ENCODE measurements at places on chromosomes 5 and 9. TPM values are rescaled to one million over a fixed set of nuclear protein-coding genes. Genes with fewer than 3 reads are reported as not detected.

- no peak overlapping the region for H3K4me3 ChIP-seq
- DNase-seq: peak; percentile 66
- H3K36me3 ChIP-seq: no peaks in the 10 kb centered on the region
- H3K4me1 ChIP-seq: no peaks in the 10 kb centered on the region
Observed at GRCh38 chr5:103041071-103041676, 78.8 kb downstream of the GIN1 start.

GRCh38 chr5:134603059-134603458, 29.6 kb downstream of the SAR1B start:
- H3K27me3 ChIP-seq: no peaks in the 10 kb centered on the region
- DNase-seq: no peak
- no peak overlapping the region for H3K27ac ChIP-seq
- H3K4me3 ChIP-seq: no peak overlapping the region
- no peaks in the 10 kb centered on the region for H3K4me1 ChIP-seq

FBP2 gene
- not detected for total RNA-seq

FAM78A gene
- total RNA-seq: 43.9 TPM

DNA sequence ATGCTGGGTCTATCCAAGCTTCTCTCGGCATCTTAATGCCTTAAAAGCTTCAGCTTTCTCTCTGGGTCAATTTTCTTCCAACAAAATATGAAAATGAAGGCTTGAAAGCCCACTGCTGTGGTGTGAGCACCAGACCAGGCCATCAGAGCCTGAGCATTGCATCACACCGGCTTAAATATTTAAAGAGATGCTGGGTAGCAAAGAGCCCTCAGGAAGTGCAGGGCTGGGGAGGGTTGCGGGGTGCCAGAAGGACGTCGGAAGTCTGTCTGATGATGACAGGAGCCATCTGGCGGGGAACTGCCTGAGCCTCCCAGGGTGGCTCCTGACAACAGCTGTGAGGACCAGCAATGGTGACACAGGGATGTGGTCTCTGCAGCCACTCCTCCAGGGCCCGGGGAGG, 185.5 kb downstream of the OLFM1 start:
- no peak for DNase-seq
- no peak overlapping the region for H3K27ac ChIP-seq
- H3K4me3 ChIP-seq: no peak overlapping the region

DNA sequence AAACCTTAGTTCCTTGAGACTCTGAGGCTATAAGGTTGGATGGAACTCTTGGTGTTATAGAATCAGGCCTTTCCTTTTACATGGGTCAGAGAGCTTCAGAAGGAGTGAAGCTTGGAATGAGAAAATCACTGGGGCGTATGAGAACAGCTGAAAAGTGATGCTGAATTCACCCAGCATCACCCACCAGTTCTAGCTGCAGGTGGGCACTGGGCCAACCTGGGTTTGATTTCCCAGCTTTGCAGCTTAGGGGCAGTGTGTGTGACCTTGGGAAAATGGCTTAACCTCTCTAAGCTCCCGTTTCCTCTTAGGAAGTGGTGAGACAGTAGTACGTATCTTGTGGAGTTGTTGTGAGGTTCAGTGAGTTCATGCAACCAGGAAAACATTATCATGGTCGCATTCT, 10.7 kb downstream of the PCDH12 start:
- no peak overlapping the region for H3K27ac ChIP-seq
- H3K27me3 ChIP-seq: no peaks in the 10 kb centered on the region
- H3K4me3 ChIP-seq: no peak overlapping the region
- no peaks in the 10 kb centered on the region for H3K36me3 ChIP-seq

DNA sequence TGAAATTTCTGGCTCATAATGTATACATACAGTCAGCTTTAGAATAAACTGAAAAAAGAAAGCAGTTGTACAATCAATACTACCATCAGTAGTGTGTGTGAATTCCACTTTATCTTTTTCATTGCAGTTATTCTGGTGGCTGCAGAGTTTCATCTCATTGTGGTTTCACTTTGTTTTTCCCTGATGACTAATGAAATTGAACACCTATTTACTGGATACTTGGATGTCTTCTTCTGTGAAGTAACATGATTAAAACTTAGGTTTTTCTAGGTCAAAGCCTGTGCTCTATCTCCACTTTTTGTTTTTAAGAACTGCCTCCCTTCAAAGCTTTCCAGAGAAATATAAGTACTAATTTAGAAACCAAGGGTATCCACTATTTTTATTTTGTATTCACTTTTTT, 174.3 kb downstream of the TRPM3 start:
- H3K36me3 ChIP-seq: no peaks in the 10 kb centered on the region
- H3K4me3 ChIP-seq: no peak overlapping the region
- no peaks in the 10 kb centered on the region for H3K4me1 ChIP-seq
- no peaks in the 10 kb centered on the region for H3K27me3 ChIP-seq
- no peak for DNase-seq
- no peak overlapping the region for H3K27ac ChIP-seq

DNA sequence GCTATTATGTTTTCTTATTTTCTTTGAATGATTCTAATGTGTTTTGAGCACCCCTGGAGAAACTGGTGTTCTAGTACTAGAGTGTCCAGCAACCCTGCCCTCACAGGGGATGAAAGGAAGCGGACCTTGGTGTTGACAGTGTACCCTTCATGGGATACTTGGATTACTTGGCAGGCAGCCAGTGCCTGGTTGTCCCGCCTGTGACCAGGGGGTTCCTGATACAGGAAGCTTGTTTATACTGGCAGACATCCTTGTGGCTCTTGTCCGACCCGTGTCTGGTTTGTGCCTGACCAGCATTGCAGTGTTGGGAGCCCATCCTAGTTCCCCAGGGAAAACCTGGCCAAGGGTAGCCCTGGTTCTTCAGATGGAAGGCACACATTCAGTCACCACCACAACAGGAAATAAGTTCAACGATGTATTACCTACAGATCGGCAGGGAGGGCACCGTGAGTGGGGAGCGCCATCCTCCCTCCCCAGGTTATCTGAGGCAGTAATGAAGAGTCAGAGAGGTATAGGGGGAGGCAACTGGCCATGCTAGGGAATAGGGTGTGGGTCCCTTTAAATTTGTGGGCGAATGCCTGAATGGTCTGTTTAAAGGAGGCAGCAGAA, 47.3 kb downstream of the CACNA1B start:
- no peaks in the 10 kb centered on the region for H3K27me3 ChIP-seq
- no peak overlapping the region for H3K4me3 ChIP-seq
- H3K4me1 ChIP-seq: no peaks in the 10 kb centered on the region
- no peaks in the 10 kb centered on the region for H3K36me3 ChIP-seq

PCBD2 gene
- 14.4 TPM for total RNA-seq

DNA sequence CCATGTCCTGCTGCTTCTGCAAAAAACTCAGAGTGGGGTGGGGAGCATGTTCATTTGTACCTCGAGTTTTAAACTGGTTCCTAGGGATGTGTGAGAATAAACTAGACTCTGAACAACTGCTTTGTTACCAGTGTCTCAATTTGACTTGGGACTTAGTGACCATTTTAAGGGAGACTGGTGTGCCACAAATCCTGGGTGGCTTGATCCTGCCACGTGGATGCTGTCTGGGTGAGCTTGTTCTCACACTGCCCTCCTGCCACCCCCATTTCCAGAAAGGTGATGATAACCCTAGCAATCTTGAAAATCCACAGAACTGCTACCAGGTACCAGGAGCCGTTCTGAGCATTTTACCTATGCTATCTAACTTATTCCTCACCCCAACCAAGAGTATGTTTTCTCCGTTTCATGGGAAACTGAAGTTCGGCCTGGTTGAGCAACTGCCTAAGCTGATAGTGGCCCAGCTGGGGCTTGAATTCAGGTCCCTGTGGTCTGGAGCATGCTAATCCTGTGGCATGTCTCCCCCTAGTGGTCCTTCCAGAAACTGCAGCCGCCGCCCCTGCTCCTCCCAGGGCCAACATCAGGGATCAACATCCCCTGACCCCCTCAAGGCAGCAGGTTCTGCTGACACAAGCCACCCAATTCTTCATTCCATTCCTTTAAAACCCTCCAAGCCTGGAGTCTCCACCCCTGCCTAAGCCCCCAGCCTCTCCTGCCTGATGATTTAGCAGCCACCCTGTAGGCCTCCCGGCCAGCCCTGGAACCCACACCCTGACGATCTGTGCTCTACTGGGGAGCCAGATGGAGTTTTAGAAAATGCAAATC, 2.8 kb downstream of the IL3 start:
- DNase-seq: peak; percentile 85
- H3K27me3 ChIP-seq: no peaks in the 10 kb centered on the region
- H3K36me3 ChIP-seq: no peaks in the 10 kb centered on the region
- H3K4me1 ChIP-seq: no peaks in the 10 kb centered on the region
- no peak overlapping the region for H3K27ac ChIP-seq
- no peak overlapping the region for H3K4me3 ChIP-seq

- H3K36me3 ChIP-seq: no peaks in the 10 kb centered on the region
- H3K4me1 ChIP-seq: no peaks in the 10 kb centered on the region
- no peaks in the 10 kb centered on the region for H3K27me3 ChIP-seq
- no peak overlapping the region for H3K27ac ChIP-seq
- DNase-seq: no peak
- H3K4me3 ChIP-seq: no peak overlapping the region
Observed at GRCh38 chr9:73539881-73540390, 388.3 kb downstream of the ANXA1 start.

DNA sequence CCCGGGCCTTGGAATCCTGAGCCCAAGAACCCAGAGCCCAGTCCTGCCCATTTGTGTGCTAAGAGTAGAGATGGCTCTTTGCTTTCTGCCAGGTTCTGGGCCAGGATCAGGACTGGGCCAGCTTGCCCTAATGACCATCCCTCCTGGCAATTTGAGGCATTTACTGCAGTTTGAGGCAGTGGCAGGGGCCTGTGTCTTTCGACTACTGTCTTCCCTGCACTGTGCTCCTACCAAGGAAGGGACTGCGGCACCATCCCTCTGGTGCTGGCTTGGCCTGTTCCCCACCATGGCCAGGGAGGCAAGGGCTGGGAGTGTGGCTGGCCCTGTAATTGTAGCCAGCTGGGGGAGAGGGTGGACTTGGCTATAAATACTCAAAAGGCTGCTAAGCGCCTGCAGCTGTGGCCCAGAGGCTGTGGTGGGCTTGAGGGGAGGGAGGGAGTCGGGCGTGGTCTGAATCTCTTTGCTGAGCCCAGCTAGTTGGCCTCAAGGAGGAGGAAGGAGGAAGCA, 4.6 kb downstream of the ENHO start:
- H3K4me1 ChIP-seq: peaks cover 93% of the 10 kb centered on the region
- no peaks in the 10 kb centered on the region for H3K36me3 ChIP-seq
- DNase-seq: peak; percentile 66
- H3K4me3 ChIP-seq: no peak overlapping the region

GRCh38 chr9:23740531-23740930, 85.5 kb downstream of the ELAVL2 start:
- no peak overlapping the region for H3K27ac ChIP-seq
- H3K36me3 ChIP-seq: no peaks in the 10 kb centered on the region
- H3K4me1 ChIP-seq: no peaks in the 10 kb centered on the region
- H3K4me3 ChIP-seq: no peak overlapping the region
- H3K27me3 ChIP-seq: no peaks in the 10 kb centered on the region

- DNase-seq: no peak
- H3K27ac ChIP-seq: peak overlapping the region; percentile 46
- H3K36me3 ChIP-seq: peaks cover 8% of the 10 kb centered on the region
- H3K4me3 ChIP-seq: no peak overlapping the region
- peaks cover 60% of the 10 kb centered on the region for H3K4me1 ChIP-seq
- H3K27me3 ChIP-seq: no peaks in the 10 kb centered on the region
Observed at GRCh38 chr5:131221888-131222287, 42.0 kb upstream of the CDC42SE2 start.

GRCh38 chr5:10860645-10861422, 99.8 kb upstream of the DAP start:
- H3K4me3 ChIP-seq: no peak overlapping the region
- H3K4me1 ChIP-seq: no peaks in the 10 kb centered on the region
- no peaks in the 10 kb centered on the region for H3K36me3 ChIP-seq
- DNase-seq: no peak
- no peak overlapping the region for H3K27ac ChIP-seq

DDX4 gene
- total RNA-seq: not detected

DNA sequence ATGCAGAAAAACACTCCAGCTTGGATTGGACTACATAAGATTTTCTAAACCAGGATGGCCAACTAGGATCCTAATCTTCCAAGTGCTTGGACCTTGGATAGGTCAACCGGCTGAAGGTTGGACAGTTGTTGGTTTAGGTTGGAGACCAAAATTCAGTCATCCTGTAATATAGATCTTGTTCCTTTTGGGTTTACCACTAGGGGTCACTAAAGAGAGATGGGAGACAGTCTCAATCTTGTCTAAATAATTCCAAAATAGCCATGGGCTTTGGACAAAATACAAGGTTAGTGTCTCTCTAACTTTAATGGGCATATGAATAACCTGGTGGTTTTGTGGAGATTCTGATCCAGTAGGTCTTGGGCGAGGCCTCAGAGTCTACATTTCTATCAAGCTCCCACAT, 148.7 kb upstream of the ERCC6L2 start:
- H3K4me3 ChIP-seq: no peak overlapping the region
- no peaks in the 10 kb centered on the region for H3K36me3 ChIP-seq
- H3K27me3 ChIP-seq: no peaks in the 10 kb centered on the region
- H3K4me1 ChIP-seq: no peaks in the 10 kb centered on the region

OTULIN gene
- total RNA-seq: 31.0 TPM

DNA sequence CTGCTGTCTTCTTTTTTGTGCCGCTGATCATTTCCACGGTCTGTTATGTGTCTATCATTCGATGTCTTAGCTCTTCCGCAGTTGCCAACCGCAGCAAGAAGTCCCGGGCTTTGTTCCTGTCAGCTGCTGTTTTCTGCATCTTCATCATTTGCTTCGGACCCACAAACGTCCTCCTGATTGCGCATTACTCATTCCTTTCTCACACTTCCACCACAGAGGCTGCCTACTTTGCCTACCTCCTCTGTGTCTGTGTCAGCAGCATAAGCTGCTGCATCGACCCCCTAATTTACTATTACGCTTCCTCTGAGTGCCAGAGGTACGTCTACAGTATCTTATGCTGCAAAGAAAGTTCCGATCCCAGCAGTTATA, 17.1 kb downstream of the F2R start:
- no peak overlapping the region for H3K27ac ChIP-seq
- H3K27me3 ChIP-seq: 0 out of 2 replicates have a peak, but pooled peaks cover 3% of the 10 kb centered on the region
- H3K4me1 ChIP-seq: no peaks in the 10 kb centered on the region
- H3K36me3 ChIP-seq: no peaks in the 10 kb centered on the region

ECSCR gene
- not detected for total RNA-seq

GRCh38 chr9:127927201-127927987, 3.2 kb downstream of the PIP5KL1 start:
- H3K36me3 ChIP-seq: no peaks in the 10 kb centered on the region
- peaks cover 16% of the 10 kb centered on the region for H3K4me1 ChIP-seq
- no peak overlapping the region for H3K27ac ChIP-seq
- peak overlapping the region; percentile 30 for H3K4me3 ChIP-seq
- H3K27me3 ChIP-seq: no peaks in the 10 kb centered on the region
- peak; percentile 72 for DNase-seq

GRCh38 chr5:14581891-14582796, 552 bp downstream of the OTULINL start:
- H3K27ac ChIP-seq: no peak overlapping the region
- no peaks in the 10 kb centered on the region for H3K36me3 ChIP-seq
- no peaks in the 10 kb centered on the region for H3K4me1 ChIP-seq
- DNase-seq: no peak
- no peaks in the 10 kb centered on the region for H3K27me3 ChIP-seq
- H3K4me3 ChIP-seq: no peak overlapping the region

- H3K27ac ChIP-seq: 0 out of 2 replicates have a peak overlapping the region, but pooled peaks have one; percentile 9
- H3K4me1 ChIP-seq: peaks cover 12% of the 10 kb centered on the region
- no peak overlapping the region for H3K4me3 ChIP-seq
- DNase-seq: peak; percentile 51
Observed at GRCh38 chr9:32483343-32483742, 42.7 kb downstream of the RIGI start.
